Stimulated activated CD8-positive, alpha-beta memory T cell treated with anti-CD3 and anti-CD28 coated beads, Interleukin-15, amount 100 ng/mL, for 4 hours (primary cell): ENCODE measurements at places on chromosomes 6 and 20.

DNA sequence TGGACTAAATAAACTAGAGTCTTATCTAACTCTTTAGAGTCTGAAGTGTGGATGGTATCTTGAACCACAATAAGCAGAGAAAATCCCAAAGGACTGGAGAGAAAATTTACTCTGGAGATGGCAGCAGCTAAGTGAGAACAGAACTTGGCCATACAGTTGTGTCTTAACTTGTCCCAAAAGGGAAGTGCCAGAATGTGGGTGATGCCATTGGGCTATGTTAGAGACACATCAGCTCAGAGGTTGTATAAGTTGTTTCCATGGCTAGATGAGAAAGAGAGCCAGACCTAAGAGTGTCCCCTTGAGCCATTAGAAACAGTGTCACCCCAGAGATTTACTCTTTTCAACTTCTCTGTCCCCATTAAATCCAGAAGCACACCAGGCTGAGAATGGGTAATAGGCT is 36.2 kb downstream of the FOXO3 start:
- no peak for DNase-seq

GRCh38 chr20:58524814-58525213 is 9.6 kb upstream of the APCDD1L start:
- no peak for DNase-seq

GRCh38 chr6:47247227-47247797 is 62.4 kb downstream of the TNFRSF21 start:
- DNase-seq = no peak

DNA sequence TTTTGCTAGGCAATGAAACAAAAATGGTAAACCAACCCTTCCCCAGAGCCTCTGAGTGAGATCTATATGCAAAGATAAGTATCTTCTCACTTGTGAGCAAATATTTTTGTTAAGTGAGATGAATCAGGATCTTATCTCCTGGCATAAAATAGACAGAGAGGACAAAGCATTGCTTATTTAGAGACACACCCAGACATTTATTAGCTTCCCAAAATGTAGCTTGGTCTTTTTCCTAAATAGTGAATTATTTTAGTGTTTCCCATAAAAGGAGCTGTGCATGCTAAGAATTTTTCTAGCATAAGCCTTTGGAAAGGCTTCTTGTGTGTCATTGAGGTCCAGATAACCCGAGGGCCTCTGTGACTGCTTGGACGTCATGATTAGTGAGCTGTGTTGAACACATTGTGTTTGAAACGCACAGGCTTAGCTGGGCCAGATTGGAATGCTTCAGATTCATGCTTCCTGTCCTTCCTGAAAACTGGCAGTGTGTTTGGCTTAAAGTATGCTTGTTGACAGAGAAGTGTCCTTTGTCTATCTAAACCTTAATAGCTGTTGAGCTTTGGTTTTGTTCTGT is 16.5 kb downstream of the MTHFD1L start:
- no peak for DNase-seq

GRCh38 chr6:110543106-110543505 is 66.7 kb upstream of the SLC22A16 start:
- no peak for DNase-seq

GRCh38 chr6:113805173-113805790 is 51.9 kb upstream of the MARCKS start:
- DNase-seq = no peak

GRCh38 chr6:111852725-111853124 is 20.5 kb downstream of the FYN start:
- no peak for DNase-seq

DNA sequence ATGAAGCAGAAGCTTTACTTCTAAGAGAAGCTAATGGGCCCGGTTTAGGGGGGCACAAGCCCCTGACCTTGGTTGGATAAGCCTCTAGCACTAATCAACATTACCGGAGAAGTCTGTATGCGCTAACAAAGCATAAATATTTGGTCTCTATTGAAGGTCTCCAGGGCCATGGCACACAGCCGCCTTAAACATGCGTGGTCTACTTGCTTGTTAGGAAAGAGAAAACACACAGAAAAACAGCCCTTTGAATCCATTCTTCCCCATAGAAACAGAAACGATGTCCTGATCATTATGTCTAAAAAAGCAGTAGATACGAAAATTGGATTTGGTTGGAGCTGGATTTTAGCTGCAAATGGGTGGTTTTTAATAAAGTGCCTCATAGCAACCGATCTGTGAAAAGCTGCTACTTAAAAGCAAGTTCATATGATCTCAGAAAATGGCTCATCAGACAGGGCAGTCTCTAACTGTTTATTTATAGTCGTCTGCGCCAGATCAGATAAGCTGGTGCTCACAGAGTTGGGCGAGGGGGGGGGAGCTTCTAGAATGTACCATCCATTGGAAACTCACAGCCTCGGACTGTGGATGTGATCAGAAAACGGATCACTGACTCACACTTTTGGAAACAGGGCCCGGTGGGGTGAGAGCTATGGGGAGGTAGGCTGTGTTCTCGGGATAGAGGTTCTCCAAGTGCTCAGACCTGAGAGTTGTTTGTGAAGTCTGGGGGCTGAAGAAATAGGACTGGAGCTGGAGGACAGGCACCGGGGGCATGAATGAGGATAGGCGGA is 35.3 kb upstream of the APCDD1L start:
- no peak for DNase-seq

DNA sequence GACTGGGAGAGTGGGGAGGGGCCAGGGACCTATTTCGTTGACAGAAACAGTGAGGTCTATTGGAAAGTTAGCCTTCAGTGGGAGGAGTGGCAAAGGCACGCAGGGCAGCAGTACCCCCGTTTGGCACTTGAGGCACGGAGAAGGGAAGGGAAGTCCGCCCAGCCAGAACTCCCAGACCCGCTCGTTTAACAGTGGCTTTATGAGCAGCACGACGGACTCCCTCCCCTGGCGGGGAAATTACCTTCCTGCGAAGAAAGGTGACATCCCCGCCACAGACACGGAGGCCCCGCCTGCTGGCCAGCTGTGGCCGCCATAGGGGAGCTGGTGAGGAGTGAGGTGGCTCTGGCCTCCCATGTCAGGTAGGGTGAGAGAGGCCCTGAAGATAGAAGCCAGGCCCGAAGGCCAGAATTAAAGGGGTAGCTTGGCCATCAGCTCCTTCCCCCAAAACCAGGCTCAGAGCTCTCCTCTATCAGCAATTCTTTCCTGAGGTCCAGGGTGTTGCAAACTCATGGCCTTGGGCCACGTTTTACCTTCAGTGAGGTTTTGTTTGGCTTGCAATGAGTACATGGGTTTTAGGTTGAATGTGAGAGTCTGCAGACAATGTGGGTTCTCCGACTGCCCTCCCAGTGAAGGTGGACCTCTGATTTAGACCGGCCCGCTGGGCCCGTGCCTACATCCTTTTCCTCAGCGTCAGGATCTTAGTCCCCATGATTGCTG is 123.7 kb downstream of the MRPL14 start:
- DNase-seq = no peak

DNA sequence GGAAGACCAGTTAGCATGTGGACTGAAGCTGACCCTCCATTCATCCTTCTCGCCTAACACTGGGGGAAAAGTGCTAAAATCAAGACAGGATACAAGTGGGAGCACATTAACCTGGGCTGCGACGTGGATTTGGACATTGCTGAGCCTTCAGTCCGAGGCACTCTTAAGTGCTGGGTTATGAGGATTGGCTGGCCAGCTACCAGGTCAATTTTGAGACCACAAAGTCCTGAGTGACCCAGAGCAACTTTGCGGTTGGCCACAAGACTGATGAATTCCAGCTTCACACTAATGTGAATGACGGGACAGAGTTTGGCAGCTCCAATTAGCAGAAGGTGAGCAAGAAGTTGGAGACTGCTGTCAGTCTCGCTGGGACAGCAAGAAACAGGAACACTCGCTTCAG is 20.7 kb downstream of the FUCA2 start:
- no peak for DNase-seq

GRCh38 chr6:22883061-22883717 is 313.8 kb downstream of the HDGFL1 start:
- no peak for DNase-seq

DNA sequence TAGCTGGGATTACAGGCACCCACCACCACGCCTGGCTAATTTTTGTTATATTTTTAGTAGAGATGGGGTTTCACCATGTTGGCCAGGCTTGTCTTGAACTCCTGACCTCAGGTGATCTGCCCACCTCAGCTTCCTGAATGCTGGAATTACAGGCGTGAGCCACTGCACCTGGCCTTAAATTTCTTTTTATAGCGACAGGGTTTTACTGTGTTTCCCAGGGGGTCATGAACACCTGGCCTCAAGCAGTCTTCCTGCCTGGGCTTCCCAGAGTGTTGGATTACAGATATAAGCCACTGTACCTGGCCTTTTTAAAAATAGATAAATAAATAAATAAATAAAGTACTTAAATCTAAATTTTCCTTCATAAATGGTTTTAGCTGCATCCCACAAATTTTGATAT is 57.5 kb downstream of the LIN28B start:
- DNase-seq = no peak

- no peak for DNase-seq
These were observed 2.9 kb downstream of the LAMA5 start for GRCh38 chr20:62363920-62364851.

GRCh38 chr20:59812286-59813125 is 120.9 kb downstream of the SYCP2 start:
- DNase-seq = no peak

- no peak for DNase-seq
These were observed 17.9 kb downstream of the MAVS start for GRCh38 chr20:3864518-3864917.

GRCh38 chr6:13992417-13993055 is 67.8 kb downstream of the RNF182 start:
- DNase-seq = no peak

GRCh38 chr6:44234101-44235025 is 11.0 kb downstream of the SLC29A1 start:
- no peak for DNase-seq

DNA sequence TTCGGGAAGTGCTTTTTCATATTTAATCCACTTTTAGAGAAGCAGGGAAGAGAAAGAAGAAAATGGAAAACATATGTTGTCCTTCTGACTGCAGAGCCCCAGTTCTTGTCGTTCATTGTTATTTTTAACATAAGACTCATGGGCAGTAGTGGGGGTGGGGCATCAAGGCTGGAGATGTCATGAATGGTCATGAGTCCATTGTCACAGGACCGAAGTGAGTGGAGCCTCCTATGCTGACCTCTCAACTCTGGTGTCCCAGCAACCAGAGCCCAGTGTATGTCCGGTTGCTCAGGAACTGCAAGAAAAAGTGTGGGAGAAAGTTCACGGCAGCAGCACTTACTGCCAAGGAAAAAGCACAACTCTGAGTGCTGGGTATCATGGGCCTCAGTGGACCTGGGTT is 108.6 kb downstream of the BANF2 start:
- DNase-seq = no peak

- DNase-seq = no peak
These were observed 101.5 kb downstream of the LAMP5 start for GRCh38 chr20:9615766-9616454.

DNA sequence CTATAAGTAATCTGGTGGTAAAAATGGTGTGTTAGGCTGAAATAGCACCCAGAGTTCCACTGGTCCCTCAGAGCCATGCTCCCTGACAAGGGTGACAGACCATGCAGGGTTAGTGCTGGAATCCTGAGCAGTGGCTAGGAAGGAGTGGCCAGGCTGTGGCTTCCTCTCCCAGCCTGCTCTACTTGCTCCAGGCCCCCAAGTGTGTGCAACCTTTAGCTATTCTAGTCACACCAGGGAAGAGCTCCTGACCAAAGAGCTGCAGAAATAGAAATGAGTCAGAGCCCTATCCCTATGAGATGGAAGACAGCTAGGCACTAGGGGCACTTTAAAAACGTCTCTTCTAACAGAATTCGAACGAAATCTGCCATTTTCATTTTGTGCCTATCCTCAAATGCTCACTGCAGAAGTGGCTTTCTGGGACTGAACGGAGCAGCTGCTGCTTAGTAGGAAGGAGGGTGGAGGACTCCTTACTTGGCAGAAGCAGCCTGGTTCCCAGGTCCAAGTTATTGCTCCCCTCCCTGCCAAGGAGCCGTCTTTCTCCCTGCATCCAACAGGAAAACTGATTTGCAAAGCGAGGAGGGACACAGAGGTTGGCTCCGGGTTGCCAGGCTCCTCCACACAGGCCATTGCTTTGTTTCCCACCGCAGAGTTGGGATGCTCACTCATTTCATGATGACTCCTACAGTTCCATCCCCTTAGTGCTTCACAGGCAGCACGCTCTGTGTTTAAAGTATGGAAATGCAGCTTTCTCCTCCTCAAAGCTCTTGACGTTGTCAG is 754.5 kb downstream of the C6orf118 start:
- DNase-seq = no peak

- no peak for DNase-seq
These were observed 115.6 kb downstream of the KIF13A start for GRCh38 chr6:17871836-17872235.

DNA sequence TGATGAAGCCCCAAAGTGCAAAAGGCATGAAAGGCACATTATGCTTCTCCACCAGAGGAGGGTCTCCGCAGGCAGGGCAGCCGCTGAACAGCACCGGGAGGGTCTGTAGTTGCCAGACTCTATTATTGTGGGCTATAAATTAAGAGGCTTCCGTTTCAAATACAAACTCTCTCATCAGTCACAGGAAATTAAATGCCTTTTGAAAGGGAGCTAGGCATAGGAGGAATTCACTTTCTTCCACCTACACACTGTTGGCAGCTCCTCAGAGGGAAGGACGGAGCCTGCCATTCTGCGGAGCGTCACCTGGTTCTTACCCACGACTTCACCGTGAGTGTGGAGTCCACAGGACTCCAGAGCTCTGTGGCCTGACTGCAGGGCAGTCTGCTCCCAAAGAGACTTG is 140.8 kb upstream of the AGPAT4 start:
- no peak for DNase-seq

GRCh38 chr6:69973138-69973537 is 106.8 kb downstream of the COL19A1 start:
- DNase-seq = no peak
